ENCODE measurements at places on chromosomes 1 and 21.

GRCh38 chr1:226048886-226049285 lies 13.6 kb upstream of the H3-3A start:
- no peak for DNase-seq

DNA sequence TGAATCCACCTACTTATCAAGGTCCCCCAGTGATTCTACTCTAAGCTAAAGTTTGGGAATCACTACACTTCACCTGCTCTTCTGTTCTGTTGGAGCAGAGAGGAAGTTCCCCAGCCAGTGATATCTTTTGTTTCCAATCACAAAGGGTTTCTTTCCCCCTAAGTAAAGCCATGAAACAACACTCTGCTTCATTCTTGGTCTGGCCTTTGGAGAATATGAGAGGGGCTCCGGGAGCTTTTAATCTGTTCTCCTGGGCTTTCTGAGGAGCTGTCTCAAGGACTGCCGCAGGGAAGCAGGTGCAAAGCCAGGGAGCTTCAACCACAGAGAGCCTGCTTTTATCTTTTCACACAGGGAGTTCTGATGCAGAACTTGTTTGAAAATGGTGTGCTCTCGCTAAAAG lies 10.1 kb upstream of the SLAMF9 start:
- no peak for DNase-seq

DNA sequence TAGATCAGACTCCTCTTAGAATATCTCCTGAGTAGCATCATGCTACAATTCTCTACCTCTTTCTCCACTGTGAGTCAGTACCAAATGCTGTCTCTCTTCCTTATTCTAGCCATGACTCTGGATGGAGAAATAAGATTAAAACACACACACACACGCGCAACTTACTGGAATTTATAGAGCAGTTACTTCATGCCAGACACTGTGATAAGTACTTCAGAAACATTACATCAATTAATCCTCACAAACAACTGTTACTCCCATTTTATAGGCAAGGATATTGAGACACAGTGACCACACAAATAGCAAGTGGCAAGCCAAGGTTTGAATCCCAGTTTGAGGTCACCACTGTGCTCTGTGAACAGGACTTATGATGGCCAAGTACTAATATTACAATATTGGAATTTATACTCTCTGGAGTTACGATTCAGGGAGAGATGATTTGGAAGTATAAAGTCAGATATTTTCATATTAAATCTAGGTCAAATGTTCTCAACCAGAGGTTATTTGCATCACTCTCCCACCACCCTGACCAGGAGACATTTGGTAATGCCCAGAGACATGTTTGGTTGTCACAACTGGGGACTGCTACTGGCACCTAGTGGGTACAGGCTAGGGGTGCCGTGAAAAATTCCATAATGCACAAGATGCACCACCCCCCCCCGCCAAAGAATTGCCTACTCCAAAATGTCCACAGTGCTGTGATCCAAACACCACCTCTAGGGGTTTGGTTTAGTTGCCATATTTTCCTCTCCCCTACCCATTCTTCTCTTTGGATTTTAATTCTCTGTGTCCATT lies 221.6 kb downstream of the LTN1 start:
- no peak for DNase-seq

GRCh38 chr1:244273262-244273844 lies 178.4 kb downstream of the ADSS2 start:
- DNase-seq, result no peak

- no peak for DNase-seq
Observed at GRCh38 chr1:245871915-245872314, 635.2 kb downstream of the SMYD3 start.

GRCh38 chr1:68811806-68812205 lies 314.9 kb upstream of the DEPDC1 start:
- DNase-seq, result no peak

- DNase-seq, result no peak
Observed at GRCh38 chr1:241423541-241424479, 66.8 kb upstream of the RGS7 start.

- DNase-seq, result no peak
Observed at GRCh38 chr1:201518071-201518470, 11.1 kb upstream of the CSRP1 start.

- DNase-seq, result no peak
Observed at GRCh38 chr1:61124078-61124477, 41.7 kb downstream of the NFIA start.

- no peak for DNase-seq
Observed at GRCh38 chr1:243944429-243945160, 94.6 kb upstream of the AKT3 start.

DNA sequence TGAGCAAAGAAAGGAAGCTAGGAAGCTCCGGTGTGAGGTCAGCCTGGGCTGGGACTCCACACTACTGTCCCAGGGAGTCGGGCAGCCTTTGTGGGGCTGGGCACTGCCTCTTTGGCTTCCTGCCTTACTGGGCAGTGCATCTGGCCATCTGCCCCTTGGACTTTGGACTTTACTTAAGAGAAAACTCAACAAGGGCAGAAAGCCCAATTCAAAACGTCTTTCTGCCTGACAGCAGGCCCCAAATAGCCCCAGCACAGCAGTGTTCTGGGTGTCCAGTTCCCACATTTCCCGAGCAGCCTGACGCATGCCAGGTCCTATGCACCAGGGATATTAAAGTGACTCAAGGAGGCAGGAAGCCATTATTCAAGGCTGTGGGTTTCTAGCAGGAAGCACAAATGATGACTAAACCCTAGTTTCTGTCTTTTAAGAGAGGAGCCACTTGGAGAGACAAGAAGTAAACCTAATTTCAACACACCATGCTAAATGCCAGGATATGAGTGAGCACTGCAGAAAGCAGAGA lies 37.9 kb upstream of the EDEM3 start:
- DNase-seq, result no peak

DNA sequence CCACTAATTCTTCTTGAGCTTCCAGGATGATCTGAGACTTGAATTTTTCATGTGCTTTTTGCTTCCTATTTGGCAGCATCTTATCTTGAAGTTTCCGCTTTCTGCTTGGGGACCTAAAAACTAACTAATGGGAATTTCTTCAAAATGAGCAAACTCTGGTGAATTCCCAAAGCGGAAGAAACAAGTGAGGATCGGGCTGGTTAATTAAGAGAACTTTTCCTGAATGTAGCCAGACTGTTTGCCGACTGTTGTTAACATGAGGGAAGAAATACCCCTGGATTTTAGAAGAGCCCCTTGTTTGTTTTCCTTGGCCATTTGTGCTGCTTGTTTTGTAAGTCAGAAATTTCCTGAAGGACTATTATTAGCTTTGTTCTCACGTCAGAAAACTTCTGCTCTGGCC lies 6.1 kb upstream of the SELE start:
- DNase-seq, result no peak

GRCh38 chr1:18176619-18177018 lies 69.0 kb downstream of the IGSF21 start:
- DNase-seq, result no peak
